ENCODE measurements at places on chromosomes 5 and 9. TPM values are rescaled to one million over a fixed set of nuclear protein-coding genes. Genes with fewer than 3 reads are reported as not detected.

DNA sequence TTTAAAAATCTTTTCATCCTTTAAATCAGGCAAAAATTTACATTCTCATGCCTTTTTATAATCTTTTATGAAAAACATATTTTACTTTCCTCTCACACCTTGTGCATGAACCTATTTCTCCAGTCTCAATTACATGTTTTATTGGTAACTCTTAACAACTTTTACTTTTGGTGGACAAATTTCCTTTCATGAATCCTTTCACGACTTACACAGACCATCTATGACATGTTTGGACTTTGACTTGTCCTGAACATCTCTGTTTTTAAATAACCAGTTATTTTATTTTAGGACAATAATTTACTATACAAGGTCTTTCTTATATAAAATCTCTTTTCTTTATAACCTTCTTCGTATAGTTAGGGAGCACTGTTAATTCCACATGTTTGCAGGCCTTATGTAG is 26.5 kb upstream of the MTMR12 start:
- H3K36me3 ChIP-seq: no peaks in the 10 kb centered on the region
- H3K27me3 ChIP-seq: no peaks in the 10 kb centered on the region
- H3K27ac ChIP-seq: no peak overlapping the region

DNA sequence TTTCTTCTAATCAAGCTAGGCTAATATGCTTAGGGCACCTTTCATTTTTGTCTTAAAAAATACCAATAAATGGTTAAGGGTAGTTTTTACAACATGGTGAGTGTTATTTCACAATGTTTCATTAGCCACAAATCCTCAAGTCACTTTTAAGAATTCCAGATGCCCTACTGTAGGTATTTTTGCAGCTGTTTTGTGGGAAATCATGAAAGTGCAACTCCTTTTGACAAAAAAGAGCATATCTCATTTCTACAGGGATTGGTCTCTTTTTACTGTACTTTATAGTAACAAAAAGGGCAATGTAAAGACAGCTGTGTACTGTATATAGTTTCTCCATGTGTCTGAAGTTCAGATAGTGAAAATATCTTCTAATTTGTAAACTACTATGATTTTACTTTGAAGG is 28.3 kb upstream of the GAS1 start:
- no peaks in the 10 kb centered on the region for H3K4me1 ChIP-seq
- no peaks in the 10 kb centered on the region for H3K27me3 ChIP-seq
- no peak for DNase-seq
- no peak overlapping the region for H3K27ac ChIP-seq

DNA sequence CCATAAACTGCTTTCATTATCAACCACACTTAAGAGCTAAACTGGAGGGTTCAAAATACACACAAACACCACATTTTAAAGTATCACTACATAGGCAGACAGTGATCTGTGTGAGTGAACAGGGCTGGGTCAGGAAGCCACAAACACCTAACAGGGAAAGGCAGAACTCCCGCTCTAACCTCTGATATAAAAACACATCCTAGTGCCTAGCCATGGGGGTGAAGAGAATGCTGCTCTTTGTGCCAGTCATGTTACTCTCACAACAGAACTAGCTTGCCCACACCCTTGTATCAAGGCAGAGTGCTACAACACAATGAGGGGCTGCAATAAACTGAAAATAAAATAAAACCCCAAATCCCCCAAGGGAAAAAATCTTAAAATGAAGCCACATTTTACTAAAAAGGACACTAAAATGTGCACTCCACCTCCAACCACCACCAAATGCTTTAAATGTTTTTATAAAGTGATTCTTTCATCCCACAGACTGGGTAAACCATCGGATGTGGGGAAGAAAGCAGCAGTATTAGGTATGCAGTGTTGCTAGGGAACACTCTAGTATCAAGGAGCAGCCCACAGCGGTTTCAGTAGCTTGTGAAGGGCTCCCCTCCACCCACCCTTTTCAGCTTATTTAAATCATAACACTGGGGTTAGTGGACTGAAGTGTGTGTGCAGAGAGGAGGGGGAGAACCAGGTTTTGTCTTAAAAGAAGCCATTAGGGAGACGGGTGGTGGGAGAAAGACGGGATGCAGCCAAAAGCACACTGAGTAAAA is 64.5 kb downstream of the TMEM161B start:
- H3K4me3 ChIP-seq: no peak overlapping the region
- H3K36me3 ChIP-seq: peaks cover 10% of the 10 kb centered on the region
- H3K27me3 ChIP-seq: no peaks in the 10 kb centered on the region
- DNase-seq: no peak

GRCh38 chr9:20033511-20033910 is 244.7 kb upstream of the SLC24A2 start:
- H3K27ac ChIP-seq: no peak overlapping the region
- no peak for DNase-seq
- no peaks in the 10 kb centered on the region for H3K36me3 ChIP-seq
- no peak overlapping the region for H3K4me3 ChIP-seq

- H3K27ac ChIP-seq: no peak overlapping the region
- no peaks in the 10 kb centered on the region for H3K27me3 ChIP-seq
- no peaks in the 10 kb centered on the region for H3K4me1 ChIP-seq
- no peak for DNase-seq
These were observed 385.3 kb downstream of the PSAT1 start for GRCh38 chr9:78682216-78682615.

- H3K4me1 ChIP-seq: peaks cover 7% of the 10 kb centered on the region
- no peak overlapping the region for H3K4me3 ChIP-seq
- H3K36me3 ChIP-seq: no peaks in the 10 kb centered on the region
- no peak for DNase-seq
- no peak overlapping the region for H3K27ac ChIP-seq
These were observed 194.3 kb upstream of the S1PR3 start for GRCh38 chr9:88796947-88797346.

GRCh38 chr5:87829217-87829551 is 416.5 kb upstream of the CCNH start:
- no peaks in the 10 kb centered on the region for H3K4me1 ChIP-seq
- no peak overlapping the region for H3K27ac ChIP-seq
- no peaks in the 10 kb centered on the region for H3K36me3 ChIP-seq
- no peaks in the 10 kb centered on the region for H3K27me3 ChIP-seq
- no peak for DNase-seq

GRCh38 chr5:84088996-84089395 is 295.7 kb downstream of the EDIL3 start:
- H3K36me3 ChIP-seq: no peaks in the 10 kb centered on the region
- no peak for DNase-seq
- H3K27me3 ChIP-seq: no peaks in the 10 kb centered on the region
- no peaks in the 10 kb centered on the region for H3K4me1 ChIP-seq
- H3K4me3 ChIP-seq: no peak overlapping the region

DNA sequence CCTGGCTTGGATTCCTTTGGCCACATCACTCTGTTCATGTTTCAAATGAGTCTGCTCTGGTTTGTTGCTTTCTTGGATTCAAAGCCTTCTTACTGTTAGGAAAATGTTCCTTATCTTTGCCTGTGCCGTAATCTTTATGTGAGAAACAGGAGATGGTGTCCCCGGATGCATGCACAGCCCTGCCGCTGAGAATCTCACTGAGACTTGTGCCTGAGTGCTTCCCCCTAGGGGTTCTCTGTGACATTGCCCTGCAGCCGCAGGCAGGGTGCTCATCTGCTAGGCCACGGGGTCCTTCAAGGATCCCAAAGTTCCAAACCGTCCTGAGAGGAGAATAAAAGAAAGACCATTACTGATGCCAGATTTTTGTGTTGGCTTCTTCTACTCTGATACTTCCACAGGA is 81.4 kb upstream of the ANKRD55 start:
- H3K4me1 ChIP-seq: no peaks in the 10 kb centered on the region
- no peak overlapping the region for H3K27ac ChIP-seq
- no peak for DNase-seq
- H3K4me3 ChIP-seq: no peak overlapping the region

DNA sequence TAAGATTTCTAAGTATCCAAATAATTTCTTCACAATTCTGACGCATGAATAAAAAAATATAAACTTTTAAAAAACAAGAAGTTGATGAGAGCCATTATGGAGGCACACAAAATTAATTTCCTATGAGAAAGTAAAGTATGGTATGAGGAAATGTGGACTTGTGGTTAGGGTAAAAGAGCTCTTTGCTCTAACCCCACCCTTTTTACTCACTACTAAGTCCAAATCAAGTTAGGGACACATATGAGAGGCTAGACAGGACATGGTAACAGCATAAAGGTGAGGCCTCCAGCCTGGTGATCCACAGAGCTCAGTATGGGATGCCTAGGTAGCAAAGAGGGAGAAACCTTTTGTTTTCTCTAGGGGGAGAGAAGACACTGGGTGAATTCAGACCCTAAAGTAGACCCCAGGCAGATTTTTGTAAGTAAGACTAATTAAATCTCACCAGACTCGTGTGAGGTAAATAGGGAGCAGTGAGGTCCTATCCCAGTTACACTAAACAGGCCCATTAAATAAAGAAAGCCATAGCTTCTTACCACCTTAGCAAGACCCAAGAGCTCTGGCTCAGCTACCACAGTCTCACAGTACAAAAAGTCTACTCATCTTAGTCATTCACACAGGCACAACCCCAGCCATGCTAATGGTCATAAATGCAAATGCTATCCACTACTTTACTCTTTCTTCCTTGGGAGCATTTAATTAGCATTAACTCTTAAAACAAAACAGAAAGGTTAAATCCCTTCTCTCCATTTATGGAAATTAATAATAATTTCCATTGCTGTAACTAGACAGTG is 42.6 kb downstream of the MLLT3 start:
- H3K36me3 ChIP-seq: no peaks in the 10 kb centered on the region
- no peak overlapping the region for H3K4me3 ChIP-seq
- no peak overlapping the region for H3K27ac ChIP-seq
- no peak for DNase-seq

DNA sequence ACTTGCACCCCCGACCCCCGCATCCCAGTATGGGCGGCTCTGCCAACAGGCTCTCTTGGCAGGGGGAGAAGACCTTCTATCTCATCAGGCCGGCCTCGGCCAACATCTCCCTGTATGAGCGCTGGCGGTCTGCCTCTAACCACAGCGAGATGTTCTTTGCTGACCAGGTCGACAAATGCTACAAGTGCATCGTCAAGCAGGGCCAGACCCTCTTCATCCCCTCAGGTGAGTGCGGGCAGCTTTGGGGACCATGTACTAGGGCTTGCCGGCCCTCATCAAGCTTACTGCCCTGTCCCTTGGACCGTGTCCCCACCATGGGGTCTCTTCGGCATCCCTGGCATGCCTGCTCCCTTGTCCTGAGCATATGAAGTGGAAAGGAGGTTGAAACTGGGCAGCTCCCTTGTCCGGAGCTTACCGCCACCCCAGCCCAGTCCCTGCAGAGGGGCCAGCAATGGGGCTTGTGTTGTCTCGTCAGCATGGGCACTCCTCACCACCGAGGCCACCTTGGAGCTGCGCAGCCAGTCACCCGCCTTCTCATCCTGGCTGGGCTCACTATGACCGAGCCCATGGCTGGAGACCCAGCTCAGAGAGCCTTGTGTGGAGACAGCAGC is 78.1 kb downstream of the PHF2 start:
- no peak for DNase-seq
- no peaks in the 10 kb centered on the region for H3K4me1 ChIP-seq
- H3K4me3 ChIP-seq: no peak overlapping the region
- H3K36me3 ChIP-seq: peaks cover 43% of the 10 kb centered on the region
- H3K27ac ChIP-seq: no peak overlapping the region
- H3K27me3 ChIP-seq: no peaks in the 10 kb centered on the region

DNA sequence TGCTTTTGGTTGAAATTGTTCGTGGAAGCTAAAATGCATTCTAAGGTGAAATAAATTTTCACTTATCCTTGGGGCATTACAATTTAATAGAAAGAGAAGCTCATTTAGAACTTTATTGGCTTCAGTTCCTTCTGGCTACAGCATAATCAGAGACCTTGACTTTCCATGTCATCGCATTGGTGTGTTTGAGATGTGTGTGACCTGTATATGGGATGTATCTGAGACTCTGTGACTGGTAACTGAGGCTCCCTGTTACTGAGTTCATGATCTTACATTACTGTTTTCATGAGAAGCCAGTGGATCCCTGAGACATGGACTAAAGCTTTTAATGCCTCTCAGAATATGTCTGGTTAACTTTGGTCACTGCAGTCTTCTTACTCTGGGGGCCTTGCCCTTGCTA is 32.5 kb downstream of the SH3GL2 start:
- no peak for DNase-seq
- H3K36me3 ChIP-seq: no peaks in the 10 kb centered on the region
- H3K27me3 ChIP-seq: no peaks in the 10 kb centered on the region
- no peaks in the 10 kb centered on the region for H3K4me1 ChIP-seq
- no peak overlapping the region for H3K4me3 ChIP-seq

Gene PCBD2
- total RNA-seq: 5.9 TPM

Gene ADGRD2
- total RNA-seq: 0.09 TPM

Gene F2RL1
- total RNA-seq: 0.66 TPM

Gene ARL14EPL
- total RNA-seq: not detected

Gene MSMP
- total RNA-seq: not detected
